Cerebellar cortex (tissue), 1 donor: ENCODE measurements at places on chromosomes 5 and 9.
A peak's percentile ranks its signal among the peaks of the same experiment; 100 is the strongest.

DNA sequence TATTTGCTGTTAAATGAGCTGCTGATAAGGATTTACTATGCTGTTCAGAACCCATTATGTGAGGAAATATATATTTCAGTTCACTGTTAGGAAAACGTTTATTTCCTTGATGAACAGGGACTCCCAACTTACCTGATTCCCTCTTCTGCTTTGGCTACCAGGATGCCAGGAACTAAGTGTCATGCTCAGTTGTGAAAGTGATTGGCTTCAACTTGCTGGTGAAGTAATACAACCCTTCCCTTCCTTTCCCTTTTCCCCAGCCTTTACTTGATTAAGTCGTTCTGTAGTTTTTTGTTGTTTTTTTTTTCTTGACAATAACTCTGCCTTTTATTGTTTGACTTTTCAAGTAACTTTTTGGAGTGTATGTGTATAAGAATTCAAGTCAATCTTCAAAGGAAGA lies 309.3 kb downstream of the DOCK8 start:
- DNase-seq, result no peak

GRCh38 chr9:4815381-4815956 lies 22.7 kb downstream of the RCL1 start:
- no peak for DNase-seq

DNA sequence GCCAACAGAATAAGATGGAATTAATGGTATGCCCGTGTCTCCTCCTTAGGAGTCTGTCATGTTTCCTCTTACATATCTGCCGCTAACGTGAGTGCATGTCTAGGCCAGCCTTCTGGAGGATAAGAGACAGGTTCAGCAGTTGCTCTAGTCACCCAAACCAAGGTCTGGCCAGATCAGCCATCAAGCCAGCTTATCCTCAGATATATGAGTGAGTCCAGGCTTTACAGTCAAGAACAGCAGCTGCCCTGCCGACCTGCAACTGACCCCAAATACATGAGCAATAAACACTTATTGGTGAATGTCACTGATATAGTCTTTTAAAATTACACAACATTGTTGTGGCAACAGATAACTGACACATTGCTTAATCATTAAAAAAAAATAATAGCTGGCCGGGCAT lies 123.5 kb downstream of the TSSK1B start:
- DNase-seq, result no peak

DNA sequence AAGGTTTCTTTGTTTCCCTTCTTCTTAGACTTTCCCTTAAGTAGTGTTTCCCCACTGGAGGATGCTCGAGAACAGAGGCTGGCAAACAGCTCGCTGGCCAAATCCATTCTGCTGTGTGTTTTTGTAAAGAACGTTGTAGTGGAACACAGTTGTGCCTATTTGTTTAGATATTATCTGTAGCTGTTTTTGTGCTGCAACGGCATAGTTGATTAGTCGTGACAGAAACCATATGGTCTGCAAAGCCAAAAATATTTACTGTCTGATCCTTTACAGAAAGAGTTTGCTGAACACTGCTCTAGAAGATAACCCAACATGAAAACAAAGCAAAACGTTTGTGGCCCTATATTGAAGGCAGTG lies 47.0 kb upstream of the EGFLAM start:
- no peak for DNase-seq

GRCh38 chr5:68898951-68899471 lies 194.8 kb upstream of the SLC30A5 start:
- no peak for DNase-seq

- no peak for DNase-seq
These were observed 58.2 kb downstream of the FBXO4 start for GRCh38 chr5:41983284-41983683.

- no peak for DNase-seq
These were observed 56.1 kb downstream of the LRRTM2 start for GRCh38 chr5:138819081-138819480.

DNA sequence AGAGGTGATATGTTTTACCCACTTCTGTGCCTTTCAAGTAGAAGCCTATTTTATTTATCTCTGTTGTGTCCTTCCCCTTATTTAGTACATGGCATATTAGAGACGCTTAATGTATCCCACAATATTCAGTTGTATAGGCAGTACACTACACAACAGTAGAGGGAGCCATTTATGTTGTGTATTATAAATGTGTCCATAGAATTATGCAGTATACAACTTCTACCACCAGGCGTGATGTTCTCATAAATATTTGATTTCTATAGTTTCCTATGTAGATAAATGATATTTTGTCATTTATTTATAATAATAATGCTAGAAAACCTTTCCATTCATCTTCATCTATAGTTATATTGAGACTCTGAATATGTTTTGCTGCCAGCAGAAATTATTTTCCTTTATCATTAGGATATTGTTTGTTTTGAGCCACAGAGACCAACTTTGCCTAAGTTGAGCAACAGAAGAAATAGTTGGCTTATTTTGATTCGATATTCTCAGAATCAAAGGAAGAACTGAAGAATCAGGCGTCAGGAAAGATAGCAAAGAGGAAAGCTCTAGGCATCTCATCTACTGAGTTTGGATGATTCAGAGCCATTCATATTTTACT lies 81.7 kb downstream of the ADAMTS19 start:
- DNase-seq, result no peak

DNA sequence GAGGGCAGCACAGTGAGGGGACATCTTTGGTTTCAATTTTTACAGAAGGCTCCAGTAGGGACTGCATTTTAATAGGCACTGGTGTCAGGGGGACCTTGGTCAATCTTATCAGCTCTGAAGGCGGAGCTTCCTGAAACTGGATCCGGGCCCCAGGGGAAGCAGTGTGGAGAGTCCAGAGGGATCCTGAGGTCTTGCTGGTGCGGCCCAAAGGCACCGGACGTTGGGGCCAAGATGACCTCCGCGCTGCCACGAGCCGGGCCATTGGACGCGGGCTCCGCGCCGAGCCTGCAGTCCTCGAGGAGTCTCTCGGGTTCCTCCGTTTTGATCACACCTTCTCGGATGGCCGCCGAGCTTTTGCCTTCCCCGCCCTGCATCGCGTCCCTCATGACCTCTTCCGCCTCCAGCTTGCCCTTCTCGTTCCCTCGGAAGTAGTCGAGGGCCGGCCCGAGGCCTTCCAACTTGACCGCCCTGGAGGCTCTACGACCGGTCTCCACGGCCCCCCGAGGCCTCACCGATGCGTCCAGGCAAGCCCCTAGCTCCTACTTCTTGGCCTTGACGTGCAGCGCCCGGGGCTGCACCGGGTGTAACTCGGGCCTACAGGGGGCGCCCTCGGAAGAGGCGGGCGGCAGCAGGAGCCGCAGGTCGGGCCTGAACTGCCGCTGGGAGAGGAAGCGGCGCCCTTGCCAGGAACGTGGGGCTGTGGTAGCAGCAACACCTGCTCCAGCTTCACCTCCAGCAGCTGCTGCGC lies 18.8 kb downstream of the C5orf52 start:
- no peak for DNase-seq

DNA sequence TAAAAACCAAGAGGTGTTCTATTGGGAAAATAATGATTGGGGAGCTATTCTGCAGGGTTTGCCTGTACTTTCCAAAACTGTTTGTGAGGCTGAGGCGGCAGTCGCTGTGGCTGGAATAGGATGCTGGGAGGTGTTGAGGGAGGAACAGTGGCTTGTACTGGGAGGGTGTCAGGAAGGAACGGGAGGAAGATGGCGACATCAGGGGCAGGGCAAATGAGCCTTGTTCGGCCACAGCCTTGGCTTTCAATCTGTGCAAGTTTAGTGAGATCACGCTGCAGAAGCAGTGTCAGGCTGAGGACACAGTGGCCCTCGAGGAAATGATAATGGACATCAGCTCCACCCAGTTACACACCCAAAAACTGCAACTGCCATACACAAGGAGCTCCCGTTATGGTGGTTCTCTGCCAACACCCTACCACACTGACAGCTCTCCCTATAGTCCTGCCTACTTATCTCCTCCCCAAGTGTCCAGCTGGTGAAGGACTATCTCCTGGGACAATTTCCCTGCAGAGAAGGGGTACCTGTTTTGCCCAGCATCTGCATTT lies 27.3 kb downstream of the KIF2A start:
- DNase-seq, result no peak

- DNase-seq, result no peak
These were observed 204.8 kb downstream of the MLLT3 start for GRCh38 chr9:20417373-20418080.

- no peak for DNase-seq
These were observed 1655.8 kb downstream of the MAT2B start for GRCh38 chr5:165161204-165161603.

- no peak for DNase-seq
These were observed 257.3 kb downstream of the MLLT3 start for GRCh38 chr9:20364959-20365358.

DNA sequence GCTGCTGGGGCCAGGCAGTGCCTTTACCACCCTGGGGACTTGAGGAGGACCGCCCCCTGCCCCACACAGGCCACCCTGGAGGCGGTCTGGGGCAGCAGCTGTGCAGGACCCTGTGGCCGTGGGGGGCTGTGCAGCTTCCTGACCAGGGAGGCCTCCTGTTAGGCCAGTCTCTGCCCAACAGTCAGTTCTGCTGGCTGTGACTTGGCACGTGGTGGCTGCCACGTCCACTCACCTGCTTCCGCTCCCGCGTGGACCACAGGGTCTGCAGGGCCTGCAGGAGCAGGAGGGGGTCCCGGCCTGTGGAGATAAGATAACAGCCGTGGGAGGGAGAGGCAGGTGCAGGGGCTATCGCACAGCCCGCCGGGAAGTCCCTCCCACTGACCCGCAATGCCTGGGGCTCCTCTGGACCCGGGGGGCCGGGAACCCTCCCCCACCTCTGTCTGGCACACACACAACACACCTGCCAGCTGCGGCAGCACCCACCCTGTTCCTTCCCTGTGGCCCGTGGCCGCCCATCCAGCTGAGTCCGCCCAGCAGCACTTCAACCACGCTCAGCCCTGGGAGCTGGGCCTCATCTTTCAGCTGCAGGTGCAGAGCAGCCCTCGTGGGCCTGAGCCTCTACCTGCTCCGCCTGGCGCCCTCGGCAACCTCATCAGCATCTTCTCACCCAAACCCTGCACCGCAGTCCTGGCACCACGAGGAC lies 39.7 kb downstream of the EXD3 start:
- DNase-seq, result no peak

GRCh38 chr5:139287890-139288635 lies 5.5 kb upstream of the MATR3 start:
- DNase-seq, result peak; percentile 49

GRCh38 chr9:14085810-14086209 lies 228.1 kb downstream of the NFIB start:
- DNase-seq, result no peak

GRCh38 chr5:138179277-138179857 lies 455 bp downstream of the KIF20A start:
- no peak for DNase-seq

GRCh38 chr5:132949136-132949535 lies 14.3 kb downstream of the AFF4 start:
- DNase-seq, result no peak

- DNase-seq, result no peak
These were observed 95.8 kb downstream of the PCSK1 start for GRCh38 chr5:96337048-96337781.

GRCh38 chr5:170704417-170705192 lies 78.9 kb upstream of the GABRP start:
- no peak for DNase-seq

DNA sequence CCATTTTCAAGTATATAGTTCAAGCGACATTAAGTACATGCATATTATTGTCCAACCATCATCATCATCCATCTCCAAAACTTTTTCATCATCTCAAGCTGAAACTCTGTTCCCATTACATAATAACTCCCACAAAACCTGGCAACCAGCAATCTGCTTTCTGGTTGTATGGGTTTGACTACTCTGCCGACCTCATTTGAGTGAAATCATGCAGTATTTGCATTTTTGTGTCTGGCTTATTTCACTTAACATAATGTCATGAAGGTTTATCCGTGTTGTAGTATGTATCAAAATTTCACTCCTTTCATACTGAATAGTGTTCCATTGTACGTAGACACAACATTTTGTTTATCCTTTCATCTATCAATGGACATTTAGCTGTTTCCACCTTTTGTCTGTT lies 74.8 kb downstream of the SGCD start:
- DNase-seq, result no peak

DNA sequence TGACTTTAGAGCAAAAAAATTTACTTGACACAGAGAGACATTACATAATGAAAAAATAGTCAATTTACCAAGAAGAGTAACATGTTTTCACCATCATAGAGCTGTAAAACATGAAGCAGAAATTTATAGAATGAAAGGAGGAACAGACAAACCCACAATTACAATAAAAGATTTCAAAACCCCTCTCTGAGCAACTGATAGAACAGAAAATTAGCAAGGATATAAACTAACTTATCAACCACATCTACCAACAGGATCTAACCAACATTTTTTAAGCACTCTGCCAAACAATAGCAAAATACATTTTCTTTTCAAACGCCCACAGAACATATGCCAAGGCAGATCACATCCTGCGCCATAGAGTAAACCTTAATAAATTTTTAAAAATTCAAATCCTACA lies 17.9 kb downstream of the SLCO4C1 start:
- DNase-seq, result no peak

DNA sequence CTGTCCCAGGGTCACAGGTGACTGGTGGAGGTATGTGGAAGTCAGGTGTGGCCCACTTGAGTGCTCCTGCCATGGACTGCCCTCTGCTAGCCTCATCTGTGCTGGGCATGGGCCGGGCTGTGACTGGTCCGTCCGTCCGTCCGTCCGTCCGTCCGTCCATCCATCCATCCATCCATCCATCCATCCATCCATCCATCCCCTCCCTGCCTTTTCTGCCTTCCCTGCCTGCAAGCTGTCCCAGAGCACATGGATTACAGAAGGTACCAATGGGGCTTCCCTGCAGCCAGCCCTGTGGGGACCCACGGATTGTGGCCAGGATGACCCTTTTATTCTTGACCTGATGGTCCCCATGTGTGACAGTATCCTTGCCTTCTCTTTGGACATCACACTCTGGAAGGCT lies 92.5 kb downstream of the MACROH2A1 start:
- no peak for DNase-seq

DNA sequence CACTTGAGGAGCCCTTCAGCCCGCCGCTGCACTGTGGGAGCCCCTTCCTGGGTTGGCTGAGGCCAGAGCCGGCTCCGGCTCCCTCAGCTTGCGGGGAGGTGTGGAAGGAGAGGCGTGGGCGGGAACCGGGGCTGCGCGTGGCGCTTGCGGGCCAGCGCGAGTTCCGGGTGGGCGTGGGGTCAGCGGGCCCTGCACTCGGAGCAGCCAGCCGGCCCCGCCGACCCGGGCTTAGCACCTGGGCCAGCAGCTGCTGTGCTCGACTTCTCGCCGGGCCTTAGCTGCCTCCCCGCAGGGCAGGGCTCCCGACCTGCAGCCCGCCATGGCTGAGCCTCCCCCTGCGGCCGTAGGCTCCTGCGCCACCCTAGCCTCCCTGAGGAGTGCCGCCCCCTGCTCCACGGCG lies 6.2 kb upstream of the SHB start:
- no peak for DNase-seq

GRCh38 chr9:122930541-122931225 lies 629 bp downstream of the ZBTB26 start:
- DNase-seq, result no peak
